NCI-H1694 (cell line): ENCODE measurements at places on chromosomes 3 and 15.

DNA sequence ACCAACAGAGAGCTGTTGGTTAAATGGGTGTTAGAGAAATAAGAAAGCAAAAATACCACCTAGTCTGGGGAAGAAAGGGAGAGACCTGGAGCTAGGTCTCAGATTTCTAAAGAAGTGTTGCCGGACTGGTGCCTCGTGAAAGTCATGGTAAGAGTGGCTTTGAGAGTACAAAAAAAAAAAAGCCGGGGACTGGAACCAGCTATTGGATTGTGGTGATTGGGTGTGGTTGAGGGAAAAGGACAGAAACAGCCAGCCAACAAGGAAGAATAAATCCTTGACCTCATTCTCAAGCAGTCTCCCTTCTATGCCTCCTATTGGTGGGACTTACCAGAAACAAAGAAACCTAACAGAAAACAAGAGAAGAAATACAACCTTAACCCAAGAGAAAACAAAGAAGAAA, 346.4 kb upstream of the KCNMB2 start:
- DNase-seq: no peak

- peak; percentile 14 for DNase-seq
These were observed 23.5 kb downstream of the DNAH1 start for GRCh38 chr3:52339612-52340011.

- DNase-seq: no peak
These were observed 299.3 kb downstream of the CLSTN2 start for GRCh38 chr3:140234256-140234655.

GRCh38 chr15:55900019-55900418, 93.4 kb downstream of the NEDD4 start:
- DNase-seq: no peak

DNA sequence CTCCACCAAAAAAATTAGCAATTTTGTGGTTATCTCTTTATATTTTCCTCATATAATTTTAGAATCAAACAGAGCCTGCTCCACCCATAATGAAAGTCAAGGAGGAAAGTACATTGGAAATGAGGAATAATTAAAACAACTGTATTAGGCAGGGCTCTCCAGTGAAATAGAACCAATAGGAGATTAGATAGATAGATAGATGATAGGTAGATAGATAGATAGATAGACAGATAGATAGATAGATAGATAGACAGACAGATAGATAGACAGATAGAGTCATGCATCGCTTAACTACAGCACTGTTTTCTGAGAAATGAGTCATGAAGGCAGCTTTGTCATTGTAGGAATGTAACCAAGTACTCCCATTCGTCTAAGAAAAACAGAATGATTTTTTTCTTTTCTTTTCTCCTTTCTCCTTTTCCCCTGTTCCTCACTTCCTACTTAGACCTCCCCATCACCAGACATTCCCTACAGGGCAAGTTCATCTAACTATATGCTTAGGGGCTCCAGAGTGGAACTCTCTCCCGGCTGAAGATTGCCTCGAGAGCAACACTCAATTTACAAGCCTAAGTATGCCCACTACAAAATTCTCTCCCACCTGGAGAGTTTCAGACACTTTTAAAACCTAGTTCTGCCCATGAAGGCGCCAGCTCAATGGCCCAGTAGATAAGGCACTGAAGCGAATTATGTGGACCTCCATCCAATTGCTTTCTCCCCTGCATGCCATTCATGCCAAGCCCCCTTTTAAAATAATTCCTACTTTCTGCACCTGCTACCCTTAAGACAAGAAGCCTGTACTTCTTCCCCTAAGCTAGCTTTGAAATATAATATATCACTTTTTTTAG, 53.3 kb upstream of the LIPC start:
- DNase-seq: no peak

DNA sequence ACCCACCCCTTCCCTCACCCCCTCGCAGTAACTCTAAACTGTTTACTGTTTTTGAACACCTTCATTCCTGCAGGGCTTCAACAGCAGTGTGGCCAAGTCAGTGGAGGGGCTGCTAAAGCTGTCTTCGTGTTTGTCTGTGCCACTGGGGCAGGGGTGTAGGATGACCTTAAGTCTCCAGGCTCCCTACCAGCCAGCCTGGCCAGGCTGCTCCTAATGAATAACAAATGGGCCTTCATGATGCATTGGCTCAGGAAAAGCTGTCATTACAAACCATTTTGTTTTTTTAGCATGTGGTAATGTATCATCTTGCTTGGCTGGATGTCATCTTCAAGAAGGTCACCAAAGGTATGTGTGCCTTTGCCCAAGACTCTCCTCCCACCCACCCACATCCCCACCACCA, 372.2 kb upstream of the WNT5A start:
- DNase-seq: no peak

DNA sequence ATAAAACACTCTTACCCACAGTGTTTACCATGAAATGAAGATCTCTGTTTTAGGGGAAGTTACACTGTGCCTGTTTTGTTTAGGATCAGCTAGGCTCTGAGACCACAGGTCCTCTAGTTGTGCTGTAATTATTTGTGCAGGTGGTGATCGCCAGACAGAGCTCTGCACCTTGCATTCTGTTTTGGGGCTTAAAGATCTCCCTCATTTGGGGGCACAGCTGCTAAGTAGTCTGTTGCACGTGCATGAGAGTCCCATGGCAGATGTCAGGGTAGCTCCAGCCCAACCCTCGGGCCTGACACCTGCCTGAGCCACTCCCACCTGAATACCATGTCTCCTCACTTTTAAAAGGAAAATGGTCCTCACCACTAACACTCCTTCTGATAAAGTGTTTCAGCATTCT, 12.4 kb downstream of the C3orf20 start:
- no peak for DNase-seq

- no peak for DNase-seq
These were observed 9.1 kb upstream of the LIPH start for GRCh38 chr3:185561374-185561943.

DNA sequence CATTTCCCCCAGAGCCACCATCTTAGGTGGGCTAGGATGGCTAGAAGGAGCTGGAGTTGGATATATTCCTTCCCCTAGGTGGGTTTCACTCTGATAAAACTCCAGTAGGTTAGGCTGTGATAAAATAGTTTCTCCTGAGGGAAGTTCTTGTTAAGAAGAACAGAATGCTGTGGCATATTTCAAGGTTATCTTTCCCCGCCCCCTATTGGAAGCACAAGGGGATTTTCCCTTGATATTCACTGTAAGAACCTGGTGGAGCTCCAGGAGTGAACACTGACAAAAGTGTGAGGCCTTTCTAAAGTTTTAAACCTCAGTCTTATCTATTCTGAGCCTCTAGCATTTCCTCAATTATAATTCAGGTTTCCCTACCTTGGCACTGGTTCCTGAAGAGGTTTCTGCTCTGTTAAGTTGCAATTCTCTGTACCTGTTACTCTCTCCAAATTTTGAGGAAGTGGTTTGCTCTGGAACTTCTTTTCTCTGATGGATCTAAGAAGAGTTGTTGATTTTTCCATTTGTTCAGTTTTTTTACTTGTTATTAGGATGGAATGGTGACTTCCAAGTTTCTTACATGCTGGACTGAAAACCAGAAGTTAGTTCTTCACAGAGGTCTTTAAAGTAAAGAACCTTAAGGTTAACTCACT, 113.5 kb downstream of the GMPS start:
- DNase-seq: no peak

GRCh38 chr3:185651971-185652370, 65.9 kb downstream of the SENP2 start:
- DNase-seq: no peak

DNA sequence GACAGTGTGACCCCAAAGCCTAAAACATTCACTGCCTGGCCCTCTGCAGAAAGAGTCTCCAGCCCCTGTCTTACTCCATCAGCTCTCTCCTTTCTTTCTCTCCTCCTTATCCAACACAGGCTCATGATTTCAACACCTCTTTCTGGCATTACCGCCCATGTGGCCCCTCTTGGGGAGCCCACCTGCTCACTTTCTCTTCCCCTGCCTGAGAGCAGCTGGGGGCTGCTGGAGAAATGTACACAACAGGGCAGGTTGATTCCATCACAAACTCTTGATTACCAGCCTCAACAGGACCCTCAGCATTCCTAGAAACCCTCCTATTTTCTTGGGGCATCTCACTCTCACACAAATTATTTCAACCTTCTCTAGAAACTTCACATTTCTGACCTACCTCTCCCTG, 98.3 kb downstream of the ABHD5 start:
- DNase-seq: no peak

DNA sequence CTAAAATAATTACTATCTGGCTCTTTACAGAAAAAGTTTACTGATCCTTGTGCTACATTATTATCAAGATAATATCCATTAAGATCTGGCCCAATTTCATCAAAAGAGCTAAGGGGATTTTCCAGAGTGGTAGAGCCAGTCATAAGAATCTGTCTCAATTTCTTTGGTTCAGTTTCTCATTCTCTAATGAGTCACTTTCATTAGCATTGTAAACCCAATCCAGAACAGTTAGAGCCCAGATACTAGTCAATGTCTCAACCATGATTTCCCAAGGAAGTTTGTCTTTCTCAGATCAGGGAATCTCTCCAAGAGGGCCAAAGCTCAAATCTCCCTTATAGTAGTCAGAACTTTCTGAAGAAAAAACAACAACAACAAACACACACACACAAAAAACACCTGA, 131.1 kb upstream of the PPP2R3A start:
- no peak for DNase-seq

DNA sequence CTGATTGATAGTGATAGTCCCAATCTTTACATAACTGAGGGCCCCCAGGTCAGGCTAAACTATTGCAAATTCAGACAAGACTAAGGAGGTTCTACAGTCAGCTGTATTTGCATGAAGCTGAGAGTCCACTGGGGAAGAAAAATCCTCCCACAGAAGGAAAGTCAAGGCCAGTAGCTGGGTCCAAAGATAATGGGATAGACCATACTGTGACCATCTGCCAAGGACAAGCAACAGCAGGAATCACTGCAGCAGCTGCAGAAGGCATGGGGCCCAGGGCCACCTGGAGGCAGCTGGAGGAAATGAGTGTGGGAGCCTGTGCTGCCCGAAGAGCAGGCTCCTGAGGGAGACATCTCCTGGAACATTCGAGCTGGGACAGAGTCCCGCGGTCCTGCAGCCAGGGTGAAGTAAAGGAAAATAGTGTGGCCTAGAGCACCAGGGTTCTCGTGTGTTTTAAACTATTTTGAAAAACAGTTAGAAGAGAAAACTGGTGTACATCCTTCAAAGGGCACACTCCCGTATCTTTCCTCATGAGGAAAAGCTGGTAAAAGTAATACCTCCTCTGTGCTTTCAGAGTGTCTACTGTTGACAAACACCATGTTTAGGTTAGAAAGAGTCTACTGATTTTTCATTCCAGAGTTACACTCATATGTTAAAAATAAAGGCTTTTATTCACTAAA, 13.2 kb upstream of the TMEM212 start:
- peak; percentile 20 for DNase-seq
